Stimulated activated naive CD8-positive, alpha-beta T cell treated with anti-CD3 and anti-CD28 coated beads, Interleukin-15, Interleukin-2, amounts not matched to agents 100 U/mL and 50 U/mL, for 24 hours (primary cell): ENCODE measurements at places on chromosomes 11 and 22.

GRCh38 chr11:67996622-67997474 is 7.0 kb downstream of the UNC93B1 start:
- peak; percentile 59 for DNase-seq

- DNase-seq = no peak
Observed at GRCh38 chr11:86761978-86762377, 38.4 kb upstream of the PRSS23 start.

DNA sequence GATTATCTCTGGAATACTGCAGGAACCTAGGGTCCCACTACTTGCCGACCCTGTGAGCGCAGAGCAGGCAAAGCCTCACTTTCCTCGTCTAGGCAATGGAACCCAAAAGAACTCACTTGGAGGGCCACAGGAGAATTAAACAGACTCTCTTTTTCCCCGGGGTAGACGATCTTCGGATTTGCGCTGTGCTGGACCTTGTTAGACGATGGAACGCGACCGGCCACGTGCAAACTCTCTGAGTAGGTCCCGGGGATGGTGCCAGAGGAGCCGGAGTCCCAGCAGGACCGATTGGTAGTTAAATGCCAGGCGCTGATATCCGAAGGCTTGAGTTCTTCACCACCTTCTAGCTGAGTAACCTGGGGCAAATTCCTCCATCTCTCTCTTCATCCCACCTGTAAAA is 1.0 kb upstream of the SLC1A2 start:
- no peak for DNase-seq

DNA sequence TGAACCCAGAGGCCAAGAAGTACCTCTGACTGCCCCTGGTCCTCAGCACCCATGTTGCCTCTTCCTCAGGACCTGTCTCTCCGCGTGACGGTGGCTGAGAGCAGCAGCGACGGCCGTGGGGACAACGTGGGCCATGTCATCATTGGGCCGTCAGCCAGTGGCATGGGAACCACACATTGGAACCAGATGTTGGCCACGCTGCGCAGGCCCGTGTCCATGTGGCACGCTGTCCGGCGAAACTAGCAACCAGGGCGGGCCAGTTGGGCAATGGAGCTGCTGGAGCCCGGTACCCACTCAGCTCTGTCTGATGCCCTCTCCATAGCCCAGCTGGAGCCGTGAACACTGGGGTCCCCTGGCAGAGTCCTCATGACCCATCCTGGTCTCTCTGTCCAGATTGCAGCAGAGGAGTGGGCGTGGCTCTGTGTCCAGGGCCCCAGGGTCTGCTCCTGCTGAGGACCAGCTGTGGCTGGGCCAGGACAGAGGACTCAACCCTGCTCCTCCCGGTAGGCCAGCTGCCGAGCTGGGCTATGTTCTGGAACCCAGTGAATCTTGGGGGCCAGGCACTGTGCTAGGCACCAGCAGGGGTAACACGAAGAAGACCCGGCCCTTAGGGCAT is 8.0 kb upstream of the RHOD start:
- DNase-seq = no peak

GRCh38 chr11:64323373-64323772 is 5.5 kb downstream of the PRDX5 start:
- no peak for DNase-seq

- DNase-seq = no peak
Observed at GRCh38 chr11:133361689-133361994, 170.7 kb downstream of the OPCML start.

GRCh38 chr11:20090654-20091374 is 69.5 kb downstream of the DBX1 start:
- DNase-seq = no peak

DNA sequence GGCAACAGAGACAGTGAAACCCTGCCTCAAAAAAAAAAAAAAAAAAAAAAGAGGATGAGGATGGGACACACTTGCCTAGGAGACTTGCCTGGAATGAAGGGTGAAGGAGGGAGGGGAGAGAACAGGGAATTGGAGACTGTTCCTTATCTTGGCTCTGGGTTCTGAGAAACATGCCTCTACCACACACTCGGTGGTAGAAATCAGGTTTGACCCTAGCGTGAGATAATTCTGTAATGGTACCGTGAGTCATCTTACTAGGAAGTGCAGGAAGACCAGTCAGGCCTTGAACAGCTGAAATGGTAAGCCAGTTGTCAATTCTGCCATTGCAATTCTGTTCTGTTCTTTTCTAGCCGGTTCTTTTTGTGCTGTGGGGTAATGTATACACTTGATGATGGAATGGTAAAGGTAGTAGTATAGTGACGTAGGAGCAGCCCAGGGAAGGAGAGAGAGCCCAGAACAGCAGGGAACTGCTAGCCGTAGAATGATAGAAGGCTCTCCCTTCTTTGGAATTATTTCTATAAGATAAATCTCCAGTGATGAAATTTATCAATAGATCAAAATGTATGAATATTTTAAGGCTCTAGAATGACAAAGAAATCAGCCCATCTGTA is 3.9 kb upstream of the AMBRA1 start:
- no peak for DNase-seq

DNA sequence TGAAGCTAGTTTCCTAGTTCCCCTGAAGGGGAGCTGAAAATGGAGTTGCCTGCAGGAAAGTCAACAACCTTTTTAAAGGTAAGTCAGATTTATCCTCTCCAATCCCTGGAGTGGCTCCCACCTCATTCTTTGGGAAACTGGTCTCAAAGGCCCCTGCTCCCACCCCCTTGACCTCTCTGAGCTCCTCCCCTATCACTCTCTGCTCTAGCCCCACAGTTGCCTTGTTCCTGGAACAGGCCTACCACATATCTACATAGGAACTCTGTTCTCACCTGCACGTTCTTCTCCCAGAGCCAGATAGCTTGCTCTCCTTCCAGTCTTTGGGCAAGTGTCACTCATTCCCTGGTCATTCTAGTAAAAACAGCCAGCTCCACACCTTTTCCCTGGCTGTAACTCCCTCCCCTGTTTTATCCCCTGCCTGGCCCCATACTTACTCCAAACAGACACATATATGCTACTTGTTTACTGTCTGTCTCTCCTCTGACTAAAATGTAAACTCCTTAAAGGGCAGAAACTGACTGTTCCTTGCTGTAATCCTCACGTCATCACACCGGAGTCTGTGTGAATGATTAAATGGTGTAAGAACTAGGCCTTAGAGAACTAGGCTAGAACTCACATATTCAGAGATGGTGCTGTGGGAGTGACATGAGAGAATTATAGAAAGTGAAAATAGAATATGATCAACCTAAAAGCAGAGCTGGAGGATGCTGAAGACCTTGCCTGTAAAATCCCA is 53.3 kb downstream of the TCF20 start:
- no peak for DNase-seq

- no peak for DNase-seq
Observed at GRCh38 chr11:107957109-107957588, 28.9 kb downstream of the RAB39A start.

GRCh38 chr11:78350646-78351165 is 66.9 kb downstream of the GAB2 start:
- no peak for DNase-seq

- no peak for DNase-seq
Observed at GRCh38 chr22:47190276-47190956, 428.0 kb downstream of the TBC1D22A start.

DNA sequence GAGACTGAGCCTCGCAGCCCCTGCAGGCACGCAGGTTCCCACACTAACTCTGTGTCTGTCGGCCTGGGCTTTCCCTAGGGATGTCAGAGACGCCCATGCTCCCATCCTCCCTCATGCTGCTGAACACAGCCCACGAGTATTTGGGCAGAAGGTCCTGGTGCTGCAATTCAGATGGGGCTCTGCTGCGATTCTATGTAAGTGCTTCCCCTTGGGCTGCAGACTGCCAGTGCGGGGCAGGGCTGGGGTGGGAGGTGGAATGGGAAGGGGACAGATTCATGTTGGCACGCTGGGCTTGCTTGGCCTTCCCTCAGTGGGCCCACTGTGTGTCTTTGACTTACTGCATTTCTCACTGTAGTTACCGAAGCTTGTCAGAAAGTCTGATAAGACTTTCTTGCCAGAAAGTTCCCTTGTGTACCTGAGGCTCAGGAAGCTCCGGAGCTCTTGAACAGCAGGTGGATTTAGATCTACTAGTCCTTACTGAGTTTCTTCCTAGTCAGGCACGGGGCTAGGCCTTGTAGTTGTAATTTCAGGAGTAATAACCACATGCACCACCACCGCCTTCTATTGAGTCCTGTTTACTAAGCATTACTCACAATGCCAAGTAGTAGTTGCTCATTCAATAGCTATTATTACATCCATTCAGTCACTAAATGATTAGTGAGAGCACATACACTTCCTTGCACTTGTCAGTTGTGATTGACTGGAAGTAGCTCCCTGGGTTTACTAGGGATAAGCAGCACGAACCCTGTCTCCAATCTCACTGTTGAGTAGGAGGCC is 65.2 kb downstream of the CABIN1 start:
- DNase-seq = no peak

GRCh38 chr22:39567135-39567946 is 3.2 kb upstream of the CACNA1I start:
- peak; percentile 26 for DNase-seq

GRCh38 chr22:37661160-37661924 is 2.8 kb downstream of the PDXP start:
- peak; percentile 27 for DNase-seq

- DNase-seq = no peak
Observed at GRCh38 chr11:27451244-27451965, 21.2 kb downstream of the LGR4 start.

DNA sequence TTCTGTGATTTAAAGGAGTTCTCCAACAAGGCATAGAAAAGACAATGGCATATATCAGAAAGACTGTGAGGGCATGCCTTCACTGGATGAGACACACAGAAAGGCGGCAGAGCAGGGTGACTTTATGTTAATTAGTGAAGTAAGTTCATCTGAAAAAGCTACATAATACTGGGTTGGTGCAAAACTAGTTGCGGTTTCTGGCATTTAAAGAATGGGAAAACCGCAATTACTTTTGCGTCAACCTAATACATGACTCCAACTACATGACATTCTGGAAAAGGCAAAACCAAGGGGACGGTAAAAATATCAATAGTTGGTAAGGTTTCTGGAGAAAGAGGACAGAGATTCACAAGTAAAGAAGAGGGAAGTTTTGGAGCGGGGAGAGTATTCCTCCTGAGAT is 5.1 kb downstream of the RFPL1 start:
- no peak for DNase-seq

- no peak for DNase-seq
Observed at GRCh38 chr22:49086606-49087157, 741.0 kb downstream of the BRD1 start.

- DNase-seq = no peak
Observed at GRCh38 chr11:63876616-63877015, 37.7 kb downstream of the MARK2 start.

- no peak for DNase-seq
Observed at GRCh38 chr22:23223569-23224317, 43.4 kb downstream of the BCR start.

DNA sequence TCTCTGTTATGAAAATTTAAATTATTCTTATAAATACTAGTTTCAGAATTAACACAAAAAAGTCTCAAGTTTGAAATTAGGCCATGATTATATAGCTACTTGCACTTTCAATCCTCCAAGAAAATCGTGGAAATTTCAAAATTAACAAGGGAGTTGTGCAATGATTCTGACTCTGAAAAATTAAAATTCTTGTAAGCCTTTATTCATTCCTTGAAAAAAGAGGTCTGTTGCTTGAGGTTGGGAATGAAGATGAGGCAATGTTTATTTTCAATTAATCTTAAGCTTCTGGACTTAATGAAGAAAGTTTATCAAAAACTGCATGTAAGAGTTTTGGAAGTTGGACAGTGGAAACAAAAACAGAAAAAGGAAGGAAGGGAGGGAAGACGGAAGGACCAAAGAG is 128.2 kb upstream of the FIBIN start:
- no peak for DNase-seq

GRCh38 chr22:27213294-27213693 is 555.9 kb downstream of the MIAT start:
- no peak for DNase-seq

- no peak for DNase-seq
Observed at GRCh38 chr11:17807034-17807433, 72.5 kb downstream of the KCNC1 start.

DNA sequence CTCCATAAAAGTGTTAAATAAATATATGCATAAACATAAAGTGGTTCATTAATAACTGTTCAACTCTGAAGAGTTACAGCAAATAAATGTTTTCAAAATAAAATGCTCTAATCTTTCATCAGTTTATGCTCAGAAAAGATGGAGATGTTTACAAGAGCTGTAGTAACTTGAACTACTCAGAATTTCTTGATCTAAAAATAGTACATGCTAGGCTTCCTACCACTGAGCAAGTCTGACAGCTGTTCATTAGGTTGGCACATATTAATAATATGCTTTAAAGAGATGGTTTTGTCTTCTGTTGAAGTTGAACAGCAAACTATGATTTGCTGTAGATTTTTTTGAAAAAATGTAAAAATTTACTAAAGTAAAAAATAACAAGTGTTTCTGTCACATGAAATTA is 10.8 kb upstream of the SLN start:
- no peak for DNase-seq

DNA sequence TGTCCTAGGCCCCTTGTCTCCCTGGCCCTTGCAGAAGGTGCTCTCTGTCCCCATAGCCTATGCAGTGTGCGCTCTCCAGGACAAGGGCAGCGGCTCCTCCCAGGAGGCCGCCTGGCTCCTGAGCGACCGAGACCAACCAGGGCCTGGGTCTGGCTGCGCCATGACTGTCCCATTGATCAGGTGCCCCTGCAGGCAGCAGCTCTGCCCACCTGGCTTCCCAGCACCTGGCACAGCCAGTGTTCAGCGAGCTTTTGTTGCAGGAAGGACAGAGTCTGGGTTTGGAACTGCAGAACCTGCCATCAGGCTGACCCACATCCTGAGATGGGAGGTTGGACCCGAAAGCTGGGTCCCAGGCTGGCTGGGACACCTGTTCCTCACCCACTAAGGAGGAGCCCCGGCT is 1001.1 kb downstream of the BRD1 start:
- no peak for DNase-seq

DNA sequence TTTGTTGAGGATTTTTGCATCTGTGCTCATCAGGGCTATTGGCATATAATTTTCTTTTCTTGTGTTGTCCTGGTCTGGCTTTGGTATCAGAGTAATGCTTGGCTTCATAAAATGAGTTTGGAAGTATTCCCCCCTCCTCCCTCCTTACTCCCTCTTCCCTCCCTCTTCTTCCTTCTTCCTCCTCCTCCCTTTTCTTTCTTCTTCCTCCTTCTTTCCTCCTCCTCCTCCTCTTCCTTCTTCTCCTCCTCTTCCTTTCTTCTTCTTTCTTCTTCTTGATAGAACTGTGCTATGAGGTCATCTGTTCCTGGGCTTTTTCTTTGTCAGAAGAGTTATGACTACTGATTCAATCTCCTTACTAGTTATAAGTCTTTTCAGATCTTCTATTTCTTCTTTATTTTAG is 10.1 kb downstream of the BIRC2 start:
- DNase-seq = no peak
